ENCODE measurements at places on chromosomes 11 and 22. TPM values are rescaled to one million over a fixed set of nuclear protein-coding genes. Genes with fewer than 3 reads are reported as not detected.

Gene MYRF
- total RNA-seq: 1.0 TPM

Gene BTG4
- 0.15 TPM for total RNA-seq

Gene FIBIN
- 5.7 TPM for total RNA-seq

Gene MEN1
- 8.9 TPM for total RNA-seq

Gene IRF7
- 11.7 TPM for total RNA-seq

Gene CBX6
- total RNA-seq: 19.6 TPM

Gene MRGPRX3
- total RNA-seq: not detected

Gene SCUBE2
- 0.10 TPM for total RNA-seq

Gene GLYATL2
- total RNA-seq: 1.4 TPM

Gene MS4A7
- total RNA-seq: not detected

Gene CCDC73
- total RNA-seq: not detected

Gene MS4A6E
- not detected for total RNA-seq

GRCh38 chr11:109785198-109785597 is 308.0 kb upstream of the ZC3H12C start:
- DNase-seq: no peak

DNA sequence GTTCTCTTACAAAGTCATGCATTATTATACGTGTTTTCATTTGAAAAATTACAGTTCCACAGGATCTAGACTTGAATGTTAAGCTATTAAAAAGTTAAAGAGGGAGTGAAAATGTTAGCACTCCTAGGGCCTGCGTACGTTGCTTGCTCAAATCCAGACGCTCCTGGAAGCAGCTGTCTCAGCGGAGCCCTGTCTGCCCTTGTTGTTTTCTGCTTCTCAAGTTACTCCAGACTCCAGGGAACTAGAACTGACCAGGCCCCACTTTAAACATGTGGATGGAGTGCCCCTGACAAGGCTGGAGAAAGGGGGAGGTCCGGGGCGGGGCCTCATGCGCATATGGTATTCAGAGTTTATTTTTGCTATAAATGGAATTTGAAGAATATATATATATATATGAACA is 9.6 kb downstream of the PARVB start:
- no peak for DNase-seq

GRCh38 chr11:68505596-68505995 is 45.0 kb downstream of the PPP6R3 start:
- DNase-seq: no peak

DNA sequence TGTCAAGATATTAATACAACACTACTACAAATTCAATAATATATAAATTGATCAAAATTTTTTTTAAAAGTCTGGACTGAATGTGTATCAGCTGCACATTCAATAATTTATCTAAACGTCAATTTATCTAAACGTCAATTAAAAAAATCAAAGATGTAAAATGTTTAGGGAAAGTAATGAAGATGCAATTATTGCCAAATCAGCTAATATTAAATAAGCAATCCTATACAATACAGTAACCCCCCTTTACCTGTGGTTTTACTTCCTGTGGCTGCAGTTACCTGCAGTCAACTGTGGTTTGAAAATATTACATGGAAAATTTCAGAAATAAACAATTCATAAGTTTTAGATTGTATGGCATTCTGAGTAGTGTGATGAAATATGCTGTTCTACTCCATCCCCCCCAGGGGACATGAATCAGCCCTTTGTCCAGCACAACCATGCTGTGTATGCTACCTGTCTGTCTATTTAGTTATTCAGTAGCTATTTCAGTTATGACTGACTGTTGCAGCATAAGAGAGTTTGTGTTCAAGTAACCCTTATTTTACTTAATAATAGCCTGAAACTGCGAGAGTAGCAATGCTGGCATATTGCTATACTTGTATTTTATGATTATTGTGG is 72.2 kb downstream of the CWF19L2 start:
- DNase-seq: no peak

- DNase-seq: peak; percentile 70
Measured at GRCh38 chr22:36644333-36644757, 59.2 kb downstream of the CACNG2 start.

DNA sequence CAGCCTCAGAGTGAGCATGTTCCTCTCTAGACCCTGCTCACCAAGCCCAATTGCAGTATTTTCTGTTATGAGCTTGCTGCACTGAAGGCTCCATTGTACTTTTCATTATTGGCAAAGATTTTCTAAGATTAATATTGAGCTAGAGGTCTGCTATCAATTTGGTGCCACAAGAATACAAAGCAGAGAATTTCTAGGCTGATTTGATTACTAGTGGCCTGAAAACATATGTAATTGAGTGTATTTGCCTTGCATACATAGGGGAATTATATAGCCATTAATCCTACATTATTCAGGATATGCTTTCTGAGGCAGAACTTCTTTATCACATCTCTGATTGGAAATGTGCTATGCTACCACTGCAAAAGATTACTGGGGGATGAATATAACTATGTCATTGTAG is 322.9 kb upstream of the ZC3H12C start:
- no peak for DNase-seq

- no peak for DNase-seq
Measured at GRCh38 chr22:48715511-48715910, 1112.2 kb downstream of the BRD1 start.

DNA sequence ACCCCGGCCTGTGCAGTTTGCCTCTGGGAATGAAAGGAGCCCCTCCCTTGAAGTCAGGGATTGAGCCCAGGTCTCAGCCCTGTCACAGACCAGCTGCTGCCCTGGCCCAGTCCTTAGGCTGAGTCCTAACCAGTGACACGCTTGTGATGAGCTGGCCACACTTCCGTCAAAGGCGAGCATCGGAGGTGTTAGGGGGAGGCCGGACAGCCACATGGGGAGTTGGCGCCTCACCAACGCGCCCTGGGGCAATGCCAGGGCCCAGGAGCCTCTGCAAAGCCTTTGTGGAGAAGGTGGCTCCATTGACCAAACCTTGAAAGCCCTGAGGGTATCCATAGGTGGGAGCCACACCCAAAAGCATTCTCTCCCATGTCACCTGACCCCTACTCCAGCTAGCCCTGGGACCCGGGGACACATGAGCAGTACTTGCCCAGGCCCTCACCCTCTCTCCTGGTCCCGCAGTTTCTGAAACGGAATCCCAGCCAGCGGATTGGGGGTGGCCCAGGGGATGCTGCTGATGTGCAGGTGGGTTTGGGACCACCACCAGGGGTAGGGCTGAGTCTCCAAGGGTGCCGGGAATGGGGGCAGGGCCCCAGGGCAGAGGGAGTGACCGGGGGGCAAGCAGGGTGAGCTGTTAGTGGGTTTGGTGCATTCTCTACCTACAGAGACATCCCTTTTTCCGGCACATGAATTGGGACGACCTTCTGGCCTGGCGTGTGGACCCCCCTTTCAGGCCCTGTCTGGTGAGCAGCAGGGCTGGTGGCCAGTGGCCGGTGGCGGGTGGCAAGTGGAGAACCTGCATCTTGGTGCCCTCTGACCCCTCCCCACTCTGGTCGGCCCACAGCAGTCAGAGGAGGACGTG is 3.7 kb downstream of the PTPRCAP start:
- DNase-seq: no peak

DNA sequence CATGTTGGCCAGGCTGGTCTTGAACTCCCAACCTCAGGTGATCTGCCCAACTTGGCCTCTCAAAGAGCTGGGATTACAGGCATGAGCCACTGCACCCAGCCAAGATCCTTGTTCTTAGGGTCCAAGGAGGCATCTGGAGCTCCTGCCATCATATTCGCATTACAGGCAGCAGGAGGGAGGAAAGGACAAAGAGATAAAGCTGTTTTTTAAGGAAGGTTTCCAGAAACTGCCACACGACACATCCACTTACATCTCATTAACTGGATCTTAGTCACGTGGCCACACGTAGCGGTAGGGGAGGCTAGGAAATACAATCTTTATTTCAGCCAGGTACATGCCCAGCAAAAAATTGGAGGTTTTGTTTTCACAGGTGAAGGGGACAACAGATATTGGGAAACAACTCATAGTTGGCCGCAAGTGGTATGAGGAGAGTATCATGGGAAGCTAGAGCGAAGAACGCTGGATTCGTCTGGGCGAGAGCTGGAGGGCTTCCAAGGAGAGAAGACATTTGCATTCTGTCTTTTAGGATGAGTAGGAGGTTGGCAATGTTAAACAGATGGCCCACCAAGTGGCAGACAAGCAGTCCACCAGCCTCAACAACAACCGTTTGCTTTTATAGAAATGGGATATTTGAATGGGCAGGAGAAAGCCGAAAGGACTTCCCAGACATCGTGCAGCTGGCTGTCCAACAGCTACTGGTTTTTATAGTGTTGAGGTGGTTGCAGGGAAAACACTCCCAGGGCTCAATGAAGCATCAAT is 39.2 kb upstream of the DMC1 start:
- DNase-seq: no peak

- DNase-seq: no peak
Measured at GRCh38 chr11:66361502-66361941, 10.0 kb downstream of the SLC29A2 start.

DNA sequence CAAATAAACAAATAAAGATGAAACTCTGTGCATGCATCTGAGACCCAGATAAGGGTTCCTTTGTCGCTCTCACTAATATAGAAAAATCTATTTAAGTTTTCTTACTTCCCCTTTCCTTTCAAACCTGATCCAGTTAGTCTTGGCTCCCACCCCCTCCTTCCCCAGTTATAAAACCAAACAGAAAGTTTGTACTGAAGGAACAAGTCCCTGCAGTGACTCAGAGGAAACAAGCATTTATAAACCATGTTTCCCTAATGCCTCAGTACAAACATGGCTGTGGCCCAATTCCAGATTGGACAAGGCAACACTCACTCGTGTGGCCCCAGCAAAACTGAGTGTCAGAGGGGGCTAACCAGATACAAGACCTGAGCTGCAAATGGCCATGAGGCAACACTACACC is 65.5 kb upstream of the ARHGAP20 start:
- DNase-seq: peak; percentile 76

DNA sequence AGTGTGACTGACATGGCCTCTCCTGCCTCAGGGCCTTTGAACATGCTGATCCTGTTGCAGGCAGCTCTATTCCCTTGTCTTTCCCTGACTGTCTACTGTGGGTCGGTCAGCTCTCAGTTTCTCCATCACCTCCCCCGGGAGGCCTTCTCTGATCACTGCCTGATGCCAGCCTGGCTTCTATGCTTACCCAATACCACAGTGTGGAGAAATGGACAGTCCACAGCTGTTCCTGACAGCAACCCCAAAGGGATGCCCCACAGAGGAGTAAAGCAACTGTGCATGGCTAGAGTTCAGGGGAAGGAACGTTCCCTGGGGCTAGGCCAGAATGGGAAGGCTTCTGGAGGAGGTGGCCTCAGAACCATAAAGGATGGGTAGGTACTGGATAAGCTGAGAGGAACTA is 354.3 kb downstream of the MIAT start:
- DNase-seq: no peak

GRCh38 chr11:2774173-2775082 is 74.6 kb upstream of the KCNQ1OT1 start:
- no peak for DNase-seq

DNA sequence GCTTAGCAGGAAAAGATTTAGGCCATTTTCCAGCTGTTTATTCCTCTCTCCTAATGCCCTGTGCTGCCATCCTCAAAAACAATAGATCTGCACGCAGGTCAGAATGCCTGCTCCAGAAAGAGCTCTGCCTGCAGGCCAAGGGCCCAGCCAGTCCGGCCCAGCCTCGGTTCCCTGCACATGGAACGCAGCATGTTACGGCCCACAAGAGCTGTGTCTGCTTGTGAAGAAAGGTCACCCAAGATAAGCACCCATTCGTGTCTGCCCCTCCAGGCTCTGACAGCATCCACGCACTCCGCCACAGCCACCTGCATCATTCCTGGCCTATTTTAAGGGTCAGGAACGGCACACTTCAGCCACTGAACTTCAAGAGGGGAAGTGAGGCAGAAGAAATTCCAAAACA is 152.2 kb downstream of the SPATA19 start:
- no peak for DNase-seq

- no peak for DNase-seq
Measured at GRCh38 chr11:115929618-115930129, 425.5 kb upstream of the CADM1 start.

DNA sequence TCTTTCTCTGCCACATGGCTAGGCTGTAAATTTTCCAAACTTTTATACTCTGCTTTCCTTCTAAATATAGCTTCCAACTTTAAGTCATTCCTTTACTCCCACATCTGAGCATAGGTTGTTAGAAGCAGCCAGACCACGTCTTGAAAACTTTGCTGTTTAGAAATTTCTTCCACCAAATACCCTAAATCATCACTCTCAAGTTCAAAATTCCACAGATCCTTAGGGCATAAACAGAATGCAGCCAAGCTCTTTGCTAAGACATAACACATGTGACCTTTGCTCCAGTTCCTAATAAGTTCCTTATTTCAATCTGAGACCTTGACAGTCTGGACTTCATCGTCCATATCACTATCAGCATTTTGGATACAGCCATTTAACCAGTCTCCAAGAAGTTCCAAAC is 749.9 kb downstream of the METTL15 start:
- DNase-seq: no peak

DNA sequence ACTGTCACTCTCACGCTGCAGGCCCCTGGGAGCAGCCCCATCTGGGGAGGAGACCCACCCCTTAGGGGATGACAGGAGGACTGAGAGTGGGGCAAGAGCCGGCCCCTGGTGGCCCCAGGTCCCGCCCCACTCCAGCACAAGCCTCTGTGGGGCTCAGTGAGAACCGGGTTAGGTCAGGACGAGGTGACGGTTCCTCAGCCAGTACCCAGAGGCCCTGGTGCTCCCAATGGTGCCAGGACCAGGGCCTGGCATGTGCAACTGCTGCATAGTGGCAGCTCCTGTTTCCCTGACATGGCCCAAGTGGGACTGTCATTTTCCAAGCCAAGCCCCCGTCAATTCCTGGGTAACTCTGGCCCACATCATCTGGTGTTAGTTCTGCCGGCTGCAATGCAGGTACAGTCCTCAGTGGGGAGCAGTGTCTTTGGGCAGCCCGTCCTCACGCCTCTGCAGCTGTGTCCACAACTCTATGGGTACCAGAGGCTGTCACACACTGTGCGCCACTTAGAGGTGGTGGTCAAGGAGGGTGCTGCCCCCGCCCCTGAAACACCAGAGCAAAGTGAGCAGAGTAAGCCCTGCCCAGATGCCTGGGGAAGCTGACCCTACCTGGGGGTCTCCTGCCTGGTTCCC is 15.9 kb downstream of the CHID1 start:
- DNase-seq: no peak

GRCh38 chr11:8749202-8749601 is 66.6 kb downstream of the RPL27A start:
- no peak for DNase-seq

DNA sequence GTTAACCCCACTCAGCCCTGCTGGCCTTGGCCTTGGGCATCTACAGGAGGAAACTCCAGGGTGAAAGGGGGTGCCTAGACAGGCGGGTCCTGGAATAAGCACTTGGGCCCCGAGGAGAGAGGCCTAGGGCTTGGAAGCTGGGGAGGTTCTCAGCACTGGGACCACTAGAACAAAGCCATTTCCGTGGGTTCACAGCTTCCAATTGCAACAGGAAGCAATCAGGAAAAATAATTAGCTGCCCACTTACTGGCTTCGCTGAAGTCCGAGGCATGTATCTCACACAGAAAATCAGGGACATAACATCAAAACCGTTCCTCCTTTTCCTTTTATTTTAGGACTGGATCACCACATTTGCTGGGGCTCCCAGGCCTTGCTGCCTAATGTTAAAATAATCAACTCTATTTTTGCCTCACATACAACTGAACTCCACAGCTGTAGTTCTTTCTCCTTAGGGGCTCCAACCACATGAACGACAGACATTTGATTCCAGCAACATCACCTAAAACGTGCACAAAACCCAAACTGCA is 161.1 kb upstream of the GRK3 start:
- no peak for DNase-seq

- DNase-seq: peak; percentile 62
Measured at GRCh38 chr22:36856121-36856791, 4.5 kb upstream of the NCF4 start.

Data from H4 (cell line).